ENCODE measurements at places on chromosomes 3 and 15. TPM values are rescaled to one million over a fixed set of nuclear protein-coding genes. Genes with fewer than 3 reads are reported as not detected.

GOLGA8N gene
- total RNA-seq = 6.4 TPM

DNA sequence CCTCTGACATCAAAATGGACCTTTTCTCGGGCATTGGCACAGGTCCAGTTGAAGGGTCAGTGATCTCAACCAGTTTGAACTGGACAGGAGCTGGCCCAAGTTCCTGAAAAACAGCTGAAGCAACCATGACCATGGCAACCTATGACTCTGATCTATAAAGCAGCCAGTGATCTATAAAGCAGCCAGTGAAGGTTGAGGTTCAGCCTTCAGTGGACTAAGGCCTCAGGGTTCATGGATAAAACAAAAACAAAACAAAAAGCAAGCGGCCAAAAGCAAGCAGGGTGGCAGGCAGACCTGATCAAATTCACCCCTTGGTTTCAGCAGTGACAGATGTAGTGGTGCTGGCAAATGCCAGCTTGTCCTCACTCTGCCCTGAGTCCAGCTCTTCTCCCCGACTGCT is 10.0 kb upstream of the CHRNB4 start:
- H3K4me3 ChIP-seq = no peak overlapping the region
- no peaks in the 10 kb centered on the region for H3K4me1 ChIP-seq
- DNase-seq = no peak
- peaks cover 11% of the 10 kb centered on the region for H3K27me3 ChIP-seq
- H3K36me3 ChIP-seq = no peaks in the 10 kb centered on the region
- no peak overlapping the region for H3K27ac ChIP-seq

DNA sequence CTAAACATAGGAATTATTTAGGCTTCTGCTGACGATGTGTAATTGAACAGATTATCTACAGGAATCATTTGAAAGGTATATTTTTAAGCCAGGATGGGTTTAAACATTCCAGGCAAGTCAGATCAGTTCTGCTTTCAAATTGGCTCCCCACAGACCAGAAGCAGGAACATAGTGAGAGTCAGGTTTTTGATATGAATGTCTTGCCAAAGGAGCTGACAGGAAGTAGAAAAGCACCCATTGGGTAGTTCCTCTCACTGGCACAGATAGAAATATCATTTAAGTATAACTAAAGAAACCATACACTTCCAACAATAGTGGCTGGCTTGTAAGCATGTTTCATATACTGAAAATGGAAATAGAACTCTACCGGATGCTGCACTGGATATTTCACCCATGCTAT is 95.2 kb downstream of the CLDN1 start:
- no peak overlapping the region for H3K27ac ChIP-seq
- no peak for DNase-seq
- no peaks in the 10 kb centered on the region for H3K27me3 ChIP-seq
- H3K4me3 ChIP-seq = no peak overlapping the region
- H3K36me3 ChIP-seq = no peaks in the 10 kb centered on the region

DNA sequence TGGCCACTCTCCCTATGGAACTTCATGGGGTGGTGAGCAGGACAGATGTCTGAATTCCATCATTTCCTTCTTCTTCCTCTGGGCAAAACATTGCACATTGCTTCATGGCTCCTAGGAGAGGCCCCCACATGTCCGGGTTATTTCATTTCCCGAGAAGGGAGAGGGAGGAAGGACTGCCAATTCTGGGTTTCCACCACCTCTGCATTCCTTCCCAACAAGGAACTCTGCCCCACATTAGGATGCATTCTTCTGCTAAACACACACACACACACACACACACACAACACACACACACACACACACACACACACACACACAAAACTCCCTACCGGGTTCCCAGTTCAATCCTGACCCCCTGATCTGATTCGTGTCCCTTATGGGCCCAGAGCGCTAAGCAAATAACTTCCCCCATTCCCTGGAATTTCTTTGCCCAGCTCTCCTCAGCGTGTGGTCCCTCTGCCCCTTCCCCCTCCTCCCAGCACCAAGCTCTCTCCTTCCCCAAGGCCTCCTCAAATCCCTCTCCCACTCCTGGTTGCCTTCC is 1.9 kb downstream of the RHO start:
- no peaks in the 10 kb centered on the region for H3K27me3 ChIP-seq
- peaks cover 11% of the 10 kb centered on the region for H3K4me1 ChIP-seq
- H3K4me3 ChIP-seq = no peak overlapping the region
- H3K27ac ChIP-seq = no peak overlapping the region

GRCh38 chr15:65027593-65027992 is 1.8 kb downstream of the MTFMT start:
- H3K27ac ChIP-seq = no peak overlapping the region
- H3K27me3 ChIP-seq = no peaks in the 10 kb centered on the region

Data from suprapubic skin (tissue), 4 donors.